ENCODE measurements at places on chromosomes 1 and 21.

DNA sequence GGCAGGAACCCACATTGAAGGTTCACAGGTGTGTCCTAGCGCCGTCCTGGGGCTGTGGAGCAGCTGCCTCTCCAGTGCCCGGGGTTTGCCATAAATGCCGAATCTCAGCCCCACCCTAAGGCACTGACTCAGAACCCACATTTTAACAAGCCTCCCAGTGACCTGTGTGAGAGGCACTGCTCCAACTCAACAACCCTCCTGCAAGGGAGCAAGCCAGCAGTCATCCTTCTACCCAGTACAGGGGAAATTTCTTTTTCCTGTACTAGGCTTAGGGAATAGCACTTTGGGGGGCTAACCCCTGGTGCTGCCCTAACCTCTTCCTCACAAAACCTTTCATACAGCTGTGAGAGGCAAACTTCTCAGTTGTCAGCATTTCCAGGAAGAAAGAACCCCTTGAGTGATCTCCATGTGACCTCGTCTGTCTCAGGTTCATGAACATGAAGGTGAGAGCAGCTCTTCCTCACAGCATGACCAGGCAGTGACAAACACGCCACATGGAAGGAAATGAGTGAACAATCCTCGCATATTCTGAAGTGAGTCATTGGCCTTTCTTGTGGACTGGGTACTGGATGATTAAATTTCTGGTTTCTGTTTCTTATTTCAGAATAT is 11.4 kb upstream of the BCAR3 start:
- DNase-seq, result peak; percentile 17

DNA sequence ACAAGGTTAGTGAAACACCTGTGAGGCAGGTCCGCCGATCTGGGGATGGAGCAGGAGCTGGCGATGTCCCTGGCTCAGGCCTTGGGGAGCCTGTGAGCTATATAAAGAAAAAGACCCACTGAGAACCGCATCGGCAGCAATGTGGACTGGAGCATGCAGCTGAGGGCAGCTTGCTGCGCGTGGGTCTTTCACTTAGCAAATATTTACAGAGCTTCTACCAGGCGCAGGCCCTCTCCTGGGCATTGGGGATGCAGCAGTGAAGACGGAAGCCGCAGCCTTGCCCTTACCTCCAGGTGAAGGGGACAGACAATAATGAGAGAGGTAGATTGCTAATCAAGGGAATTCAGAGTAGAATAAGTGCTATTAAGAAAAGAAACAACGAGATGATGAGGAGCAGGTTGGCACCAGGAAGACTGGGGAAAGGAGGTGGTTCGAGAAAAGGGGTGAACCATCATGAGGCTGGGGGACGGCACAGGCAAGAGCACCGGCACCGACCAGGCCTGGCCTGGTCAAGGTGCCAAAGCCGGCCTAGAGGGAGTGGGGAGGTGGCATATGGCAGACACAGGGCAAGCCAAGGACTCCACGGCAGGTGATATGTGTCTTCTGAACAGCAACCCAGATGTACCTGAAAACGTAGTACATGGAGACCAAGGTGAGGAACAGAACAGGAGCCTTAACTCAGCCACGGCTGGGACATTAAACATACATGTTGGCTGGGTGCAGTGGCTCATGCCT is 60.7 kb upstream of the PAX7 start:
- peak; percentile 25 for DNase-seq

- DNase-seq, result no peak
Measured at GRCh38 chr1:171345536-171345935, 31.6 kb downstream of the FMO4 start.

GRCh38 chr1:241269116-241269515 is 87.9 kb downstream of the RGS7 start:
- DNase-seq, result peak; percentile 18

- no peak for DNase-seq
Measured at GRCh38 chr1:36137776-36138175, 11.5 kb downstream of the TRAPPC3 start.

- no peak for DNase-seq
Measured at GRCh38 chr1:14535619-14536355, 62.7 kb upstream of the KAZN start.

DNA sequence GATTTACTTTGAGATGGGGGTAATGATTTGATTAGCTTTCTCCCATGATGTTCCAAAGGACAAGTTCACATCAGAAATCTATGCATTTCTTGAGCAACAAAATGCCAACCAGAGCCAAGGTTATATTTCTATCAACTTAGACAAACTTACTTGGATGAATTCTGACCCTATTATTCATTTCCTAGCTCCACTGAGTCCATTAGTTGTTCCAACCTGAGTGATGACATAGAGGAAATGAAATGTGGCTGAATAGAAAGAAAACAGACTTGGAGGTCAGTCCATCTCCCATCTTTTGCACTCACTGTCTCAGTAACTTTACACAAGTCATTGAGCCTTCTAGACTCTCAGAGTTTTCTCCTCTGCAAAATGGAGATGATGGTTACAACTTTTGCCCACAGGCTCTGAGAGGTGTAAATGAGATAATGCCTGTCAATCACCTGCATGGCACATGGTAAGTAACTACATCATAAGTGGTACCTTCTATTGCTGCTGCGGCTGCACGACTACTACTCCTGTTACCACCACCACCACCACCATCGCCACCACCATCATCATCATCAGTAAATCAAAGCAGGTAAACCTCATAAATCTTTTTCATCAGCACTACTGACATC is 98.2 kb downstream of the PTPN14 start:
- DNase-seq, result no peak

GRCh38 chr1:62417351-62417999 is 19.4 kb upstream of the USP1 start:
- DNase-seq, result no peak

GRCh38 chr21:32383812-32384211 is 9.0 kb downstream of the URB1 start:
- DNase-seq, result no peak

GRCh38 chr1:164452549-164452948 is 106.4 kb upstream of the PBX1 start:
- no peak for DNase-seq

- DNase-seq, result no peak
Measured at GRCh38 chr1:30172299-30172694, 551.1 kb downstream of the MATN1 start.

DNA sequence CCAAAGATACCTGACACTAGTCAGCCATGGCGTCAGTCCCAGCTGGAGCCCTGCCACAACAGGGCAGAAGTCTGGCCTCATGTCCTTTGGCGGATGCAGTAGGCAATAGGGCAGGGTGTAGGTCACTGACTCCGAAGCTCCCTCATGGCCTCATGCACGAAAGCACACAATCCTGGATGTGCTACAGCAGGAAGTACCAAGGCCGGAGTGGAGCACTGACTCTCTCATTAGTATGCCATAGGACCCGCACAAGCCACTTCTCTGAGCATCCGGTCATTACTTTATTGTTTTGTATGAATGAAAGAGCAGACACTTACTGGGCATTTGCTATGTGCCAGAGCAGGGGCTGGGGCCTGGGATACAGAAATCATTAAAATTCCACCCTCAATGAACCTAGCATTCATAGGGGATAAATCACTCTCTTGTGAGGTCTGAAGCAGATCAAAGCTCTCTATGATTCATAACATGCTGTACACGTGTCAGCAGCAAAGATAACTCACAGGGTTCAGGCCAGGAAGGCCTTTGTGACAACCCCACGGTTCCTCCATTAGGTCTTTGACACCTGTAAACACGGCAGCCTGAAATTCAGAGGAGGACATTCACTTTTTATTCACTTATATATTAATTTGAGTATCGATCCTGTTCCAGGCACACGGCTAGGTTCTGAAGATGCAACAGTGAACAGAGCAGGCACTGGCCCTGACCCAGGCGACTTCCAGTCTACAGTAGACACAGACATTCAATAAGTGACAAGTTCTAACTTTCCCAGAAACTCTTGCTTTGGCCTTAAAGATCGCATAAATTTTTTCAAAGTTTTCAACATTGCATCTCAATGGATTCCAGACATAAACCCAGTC is 357.9 kb upstream of the USP24 start:
- DNase-seq, result no peak

DNA sequence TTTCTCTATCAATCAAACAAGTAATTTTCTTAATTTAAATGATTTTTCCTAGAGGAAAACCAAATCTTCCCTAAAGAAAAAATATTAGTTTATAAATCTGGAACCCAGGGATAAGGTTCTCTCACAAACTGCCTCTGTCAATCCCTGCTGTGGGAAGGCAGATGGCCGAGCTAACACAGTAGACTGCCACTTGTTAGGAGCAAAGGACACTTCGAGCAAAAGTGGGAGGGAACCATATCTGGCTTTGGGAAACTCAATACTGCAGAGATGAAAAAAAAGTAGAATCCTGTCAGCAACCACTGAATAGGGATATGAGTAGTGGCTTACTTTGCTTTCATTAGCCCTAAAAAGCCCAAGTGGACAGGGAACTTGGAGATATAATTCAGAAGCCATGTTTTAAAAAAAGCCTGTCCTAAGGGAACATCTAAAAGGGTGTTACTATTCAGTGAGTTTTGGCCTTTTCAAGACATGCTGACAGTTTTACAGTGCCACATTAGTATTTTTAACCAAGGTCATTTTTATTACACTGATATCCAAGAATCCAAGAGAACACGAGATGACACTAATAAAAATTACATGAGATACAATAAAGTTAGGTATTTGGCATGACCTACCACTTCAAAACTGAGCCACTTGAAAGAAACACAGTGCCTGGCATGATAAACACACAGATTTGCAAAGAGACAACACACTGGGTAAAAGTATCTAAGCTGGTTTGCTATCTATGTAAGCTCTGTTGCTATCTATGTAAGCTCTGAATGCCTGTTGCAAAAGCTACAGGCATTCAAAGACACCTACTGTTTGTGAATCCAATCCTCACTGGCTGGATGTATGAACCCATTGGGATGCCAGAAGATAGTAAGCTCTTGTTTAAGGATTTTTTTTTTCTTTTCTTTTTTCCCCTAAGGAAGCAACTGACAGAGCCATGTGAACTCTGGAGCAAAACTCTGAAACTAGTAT is 21.4 kb downstream of the TEX38 start:
- no peak for DNase-seq

- DNase-seq, result no peak
Measured at GRCh38 chr1:235112297-235113182, 16.1 kb downstream of the TOMM20 start.

GRCh38 chr1:69743146-69743545 is 175.4 kb downstream of the LRRC7 start:
- no peak for DNase-seq

DNA sequence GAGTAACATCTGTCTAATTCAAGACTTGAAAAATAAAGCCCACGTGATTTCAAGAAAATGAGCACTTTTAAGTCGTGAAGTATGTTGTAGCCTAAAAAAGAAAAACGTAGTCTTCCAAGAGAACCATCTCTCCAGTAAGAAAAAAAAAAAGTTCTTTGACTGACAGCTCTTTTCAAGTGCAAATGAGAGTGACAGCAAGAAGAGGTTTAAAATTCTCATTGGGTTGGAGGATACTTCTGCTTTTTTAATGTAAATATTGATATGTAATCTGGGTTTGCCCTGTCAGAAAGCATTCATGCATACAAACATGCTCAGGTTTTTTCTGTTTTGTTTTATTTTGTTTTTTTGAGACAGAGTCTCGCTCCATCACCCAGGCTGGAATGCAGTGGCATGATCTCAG is 32.3 kb upstream of the PRDM2 start:
- DNase-seq, result no peak

- DNase-seq, result peak; percentile 63
Measured at GRCh38 chr1:53585129-53585528, 125.9 kb downstream of the DMRTB1 start.

GRCh38 chr1:89999628-90000027 is 4.7 kb downstream of the ZNF326 start:
- no peak for DNase-seq

DNA sequence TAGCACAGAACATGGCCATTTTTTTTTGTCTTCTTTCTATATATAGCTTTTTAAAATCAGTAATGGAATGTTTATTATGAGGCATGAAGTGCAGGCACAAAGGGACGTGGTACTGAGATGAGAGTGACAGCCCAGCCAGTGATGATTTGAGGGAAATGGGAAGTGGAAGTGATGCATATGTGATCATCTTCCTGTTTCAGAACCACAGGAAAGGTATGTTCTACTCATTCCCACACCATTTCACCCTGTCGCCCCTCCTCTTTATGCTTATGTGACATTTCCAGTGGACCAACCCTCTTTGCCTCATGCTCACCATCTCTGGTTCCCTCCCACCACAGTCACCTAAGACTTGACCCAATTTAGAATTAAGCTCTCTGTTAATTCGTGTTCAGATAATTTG is 24.3 kb downstream of the PTGS2 start:
- DNase-seq, result no peak

GRCh38 chr1:16171314-16172151 is 15.7 kb upstream of the EPHA2 start:
- DNase-seq, result no peak

DNA sequence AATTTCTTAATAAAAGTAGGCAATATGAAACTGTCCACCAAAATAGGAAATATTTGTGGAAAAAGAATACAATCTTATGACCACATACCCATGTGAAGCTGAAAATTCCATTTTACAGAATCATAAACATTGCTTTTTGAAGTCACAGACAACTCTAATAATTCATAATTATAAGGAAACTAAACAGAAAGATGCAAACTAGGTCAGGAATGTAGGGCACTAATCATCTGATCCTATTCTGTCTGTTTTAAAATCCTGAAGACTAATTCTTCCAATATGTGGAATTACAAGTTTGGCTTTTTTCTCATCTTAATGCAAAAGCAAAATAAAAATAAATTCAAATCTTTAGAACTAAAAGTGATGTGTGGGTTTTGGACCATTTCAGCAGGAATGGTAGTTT is 528.6 kb downstream of the LTN1 start:
- no peak for DNase-seq

DNA sequence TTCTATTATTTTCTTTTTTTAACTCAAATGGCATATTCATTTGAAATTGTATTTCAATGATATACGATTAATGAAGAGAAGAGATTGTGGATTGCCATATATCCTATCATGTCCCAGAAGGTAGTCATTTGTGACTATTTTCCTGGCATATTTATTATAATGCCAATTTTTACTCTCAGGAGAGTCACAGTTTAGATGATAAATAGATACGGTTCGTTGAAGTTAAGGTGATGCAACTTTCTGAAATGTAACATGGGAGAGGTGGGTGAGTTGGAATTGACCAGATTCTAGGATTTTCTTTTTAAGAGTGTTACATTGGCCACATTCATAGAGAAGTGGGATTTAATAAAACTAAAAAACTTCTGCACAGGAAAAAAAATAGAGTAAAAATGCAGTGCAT is 1138.5 kb downstream of the NCAM2 start:
- no peak for DNase-seq

DNA sequence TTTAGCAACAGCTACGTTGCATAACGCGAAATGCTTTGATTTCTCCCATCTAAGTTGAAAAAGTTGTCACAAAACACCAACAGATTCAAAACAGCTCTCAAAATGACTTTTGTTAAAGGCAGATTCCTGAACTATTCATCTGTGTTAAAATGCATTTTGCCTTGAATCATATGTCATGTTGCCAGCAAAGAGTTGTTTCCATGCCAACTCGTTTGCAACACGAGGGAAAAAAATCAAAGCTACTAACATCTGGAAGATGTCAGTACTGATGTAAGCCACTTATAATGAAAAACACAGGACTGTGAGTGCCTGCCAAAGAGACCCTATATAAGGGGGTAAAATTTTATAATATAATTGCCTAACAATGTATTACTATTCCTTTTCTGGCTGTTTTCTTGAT is 182.7 kb upstream of the PTBP2 start:
- no peak for DNase-seq

Data from RPMI8226 (cell line).